ENCODE measurements at places on chromosomes 1 and 21.

DNA sequence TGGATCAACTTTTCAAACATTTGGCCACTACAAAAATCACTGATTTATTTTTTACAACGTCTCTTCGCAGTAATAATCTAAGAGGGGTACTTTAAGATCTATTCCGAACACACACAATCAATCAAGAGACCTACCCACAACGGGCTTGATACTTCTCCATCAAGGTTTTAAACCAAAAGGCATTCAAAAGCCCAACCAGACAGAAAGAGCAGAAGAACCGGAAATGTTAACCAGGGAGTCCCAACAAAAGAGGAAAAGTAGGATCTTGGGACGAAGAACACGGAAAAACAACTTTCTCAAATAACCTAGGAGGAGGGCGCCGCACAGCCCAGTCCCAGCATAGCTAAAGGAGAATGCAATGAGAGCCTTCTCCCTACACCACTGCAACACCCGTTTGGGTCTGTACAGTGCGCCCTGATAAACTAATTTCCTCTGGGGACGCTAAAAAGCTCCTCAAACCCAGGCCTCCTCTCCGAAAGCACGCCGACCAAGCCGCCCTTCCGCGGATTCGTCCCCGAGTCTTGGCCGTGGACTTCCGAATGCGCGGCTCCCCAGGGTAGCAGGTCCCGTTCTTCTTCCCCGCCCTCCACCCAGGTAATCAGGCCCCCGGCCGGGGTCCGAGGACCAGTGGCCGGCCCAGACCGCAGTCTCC is 623 bp downstream of the RPL22 start:
- no peak for DNase-seq

DNA sequence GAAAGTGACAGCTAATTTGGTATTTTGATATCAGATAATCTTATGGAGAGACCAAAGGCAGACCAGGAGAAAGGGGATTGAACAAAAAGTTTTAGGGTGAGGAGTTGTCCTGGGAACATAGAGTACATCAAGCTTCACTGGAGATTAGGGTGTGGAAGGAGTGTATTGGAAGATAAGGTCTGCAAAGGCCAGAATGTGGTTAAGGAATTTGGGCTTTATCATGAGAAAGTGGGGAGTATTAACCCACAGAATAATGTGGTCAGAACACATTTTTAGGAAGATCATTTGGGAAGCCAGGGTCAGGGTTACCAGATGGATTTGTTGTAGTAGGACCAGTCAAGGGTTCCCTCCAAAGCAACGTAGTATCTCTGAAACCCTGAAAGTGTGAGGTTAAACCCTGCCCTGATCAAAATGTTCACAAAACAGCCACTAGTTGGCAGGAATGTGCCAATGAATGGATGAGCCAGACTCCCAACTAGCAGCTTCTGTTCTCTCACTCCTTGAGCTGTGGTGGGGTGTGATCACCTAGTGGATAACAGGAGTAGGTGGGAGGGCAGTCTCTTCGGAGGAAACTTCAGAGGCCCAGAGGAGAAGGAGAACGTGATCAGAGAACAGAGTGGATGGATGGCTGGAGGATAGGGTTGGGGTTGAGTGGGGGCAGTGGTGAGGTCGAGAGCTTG is 35.8 kb downstream of the SLC2A1 start:
- DNase-seq = no peak

DNA sequence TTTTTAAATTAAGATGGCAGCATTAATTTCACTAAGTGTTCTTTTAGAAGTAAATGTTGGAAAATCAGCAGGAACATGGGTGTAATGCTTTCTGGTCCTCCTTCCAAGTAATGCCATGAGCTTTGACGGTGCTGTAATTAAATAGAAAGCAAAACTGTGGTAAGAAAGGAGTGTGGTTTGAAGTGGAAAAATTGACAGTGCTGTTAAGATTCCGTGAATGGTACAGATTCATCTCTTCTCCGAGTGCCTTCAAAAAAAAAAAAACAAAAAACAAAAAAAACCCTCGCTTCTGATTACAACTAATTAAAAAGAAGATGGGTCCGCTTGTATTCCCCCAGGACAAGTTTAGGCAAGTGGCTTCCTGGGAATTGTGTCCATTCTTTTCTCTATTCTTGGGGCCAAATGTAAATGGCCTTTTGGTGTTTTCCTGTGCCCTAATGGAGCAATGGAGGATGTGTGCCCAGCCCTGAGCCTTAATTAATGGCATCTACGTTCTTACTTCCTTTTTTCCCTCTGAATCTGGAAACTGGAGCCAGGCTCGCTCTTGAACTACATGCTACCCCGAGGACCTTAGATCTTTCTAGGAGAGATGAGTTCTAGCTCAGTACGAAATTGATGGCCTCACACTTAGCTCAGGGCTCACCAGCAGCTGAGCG is 5.1 kb downstream of the LMO4 start:
- DNase-seq = no peak

DNA sequence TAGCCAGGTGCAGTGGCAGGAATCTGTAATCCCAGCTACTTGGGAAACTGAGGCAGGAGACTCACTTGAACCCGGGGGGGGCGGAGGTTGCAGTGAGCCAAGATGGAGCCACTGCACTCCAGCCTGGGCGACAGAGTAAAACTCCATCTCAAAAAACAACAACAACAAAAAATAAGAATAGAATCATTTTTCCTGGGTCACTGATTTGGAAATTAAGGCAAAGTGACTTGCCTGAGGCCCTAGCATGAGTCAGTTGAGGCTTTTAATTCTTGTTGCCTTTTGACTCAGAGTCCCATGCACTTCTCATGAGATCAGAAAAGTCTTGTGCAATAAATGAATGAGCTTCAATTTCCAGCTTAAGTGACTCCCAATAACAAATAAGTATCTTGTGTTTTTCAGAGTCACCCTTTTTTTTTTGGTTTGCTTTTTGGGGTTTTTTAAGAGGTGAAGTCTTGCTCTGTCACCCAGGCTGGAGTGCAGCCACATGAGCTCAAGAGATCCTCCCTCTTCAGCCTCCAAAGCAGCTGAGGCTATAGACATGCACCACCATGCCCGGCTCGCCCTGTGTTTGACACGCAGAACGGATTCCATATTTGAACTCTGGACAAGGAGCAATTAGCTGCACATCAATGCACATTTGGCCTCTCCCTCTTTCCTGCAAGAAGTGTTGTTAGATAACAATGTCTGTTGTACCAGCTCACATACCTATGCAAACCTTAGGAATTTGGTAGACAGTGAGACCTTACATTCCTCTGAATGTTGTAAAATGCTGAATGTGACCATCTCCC is 3.4 kb upstream of the PLEKHM2 start:
- no peak for DNase-seq

GRCh38 chr1:238340989-238341388 is 450.3 kb upstream of the ZP4 start:
- no peak for DNase-seq

DNA sequence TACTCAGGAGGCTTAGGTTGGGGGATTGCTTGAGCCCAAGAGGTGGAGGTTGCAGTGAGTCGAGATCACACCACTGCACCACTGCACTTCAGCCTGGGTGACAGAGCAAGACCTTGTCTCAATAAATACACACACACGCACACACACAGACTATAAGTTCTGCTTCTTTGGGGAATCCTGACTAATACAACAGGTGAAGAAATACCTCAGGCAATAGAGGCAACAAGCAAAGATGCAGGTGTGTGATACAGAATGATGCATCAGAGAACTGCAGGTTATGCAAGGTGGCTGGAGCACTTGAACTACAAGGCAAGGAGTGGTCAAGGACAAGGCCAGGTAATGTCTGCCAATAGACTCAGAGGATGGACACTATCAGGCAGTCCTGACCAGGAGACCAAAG is 117.6 kb upstream of the ZNF678 start:
- DNase-seq = no peak

DNA sequence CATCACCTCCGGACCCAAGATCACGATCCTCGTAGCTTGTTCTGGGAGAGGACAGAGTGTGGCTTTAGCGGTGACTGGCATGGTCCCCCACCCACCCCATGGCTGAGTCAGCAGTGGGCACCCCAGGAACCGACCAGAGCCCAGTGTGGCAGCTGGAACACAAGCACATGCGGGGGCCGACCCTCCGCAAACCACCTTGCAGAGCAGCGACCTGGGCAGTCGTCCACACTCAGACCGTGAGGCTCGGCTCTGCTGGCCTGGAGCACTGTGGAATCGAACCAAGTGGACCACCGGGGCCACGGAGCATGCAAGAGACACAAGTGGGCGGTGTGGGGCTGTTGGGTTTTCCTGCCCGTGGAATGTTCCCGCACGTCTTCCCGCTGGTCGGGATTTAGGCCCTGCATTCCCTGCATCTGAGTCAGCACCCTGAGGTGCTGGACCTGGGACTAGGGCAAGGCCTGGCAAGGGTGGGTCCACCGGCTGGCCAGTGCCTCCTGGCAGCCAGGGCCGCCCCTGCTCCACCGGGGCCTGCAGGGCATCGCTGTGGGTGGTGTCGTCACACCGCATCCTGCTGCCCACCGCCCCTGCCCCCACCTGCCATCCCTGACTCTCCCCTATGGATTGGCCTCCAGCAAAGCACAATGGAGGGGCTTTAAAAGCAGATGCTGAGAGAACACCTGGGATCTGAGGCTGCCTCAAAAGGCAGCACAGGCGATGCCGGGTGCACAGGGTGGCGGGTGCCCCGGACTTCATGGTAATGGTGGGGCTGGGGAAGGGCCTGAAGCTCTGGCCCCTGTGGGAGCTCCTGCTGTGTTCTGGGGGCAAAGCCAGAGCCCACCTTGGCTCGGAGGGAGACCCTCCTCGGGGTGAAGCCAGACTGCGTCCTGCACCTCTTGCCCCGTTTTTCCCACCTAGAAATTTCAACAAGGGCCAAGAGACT is 18.5 kb downstream of the MORN1 start:
- peak; percentile 78 for DNase-seq

- no peak for DNase-seq
Measured at GRCh38 chr1:220803401-220804201, 16.9 kb downstream of the MTARC1 start.

DNA sequence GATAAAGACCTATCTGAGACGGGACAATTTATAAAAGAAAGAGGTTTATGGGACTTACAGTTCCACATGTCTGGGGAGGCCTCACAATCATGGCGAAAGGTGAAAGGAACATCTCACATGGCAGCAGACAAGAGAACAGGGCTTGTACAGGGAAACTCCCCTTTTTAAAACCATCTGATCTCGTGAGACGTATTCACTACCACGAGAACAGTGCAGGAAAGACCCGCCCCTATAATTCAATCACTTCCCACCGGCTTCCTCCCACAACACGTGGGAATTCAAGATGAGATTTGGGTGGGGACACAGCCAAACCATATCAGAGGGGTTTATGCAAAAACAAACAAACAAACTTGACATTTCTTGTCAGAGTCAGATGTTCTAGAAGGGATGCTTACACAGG is 89.7 kb downstream of the PLPP3 start:
- DNase-seq = no peak

GRCh38 chr1:2411801-2412394 is 466 bp downstream of the PEX10 start:
- peak; percentile 88 for DNase-seq

DNA sequence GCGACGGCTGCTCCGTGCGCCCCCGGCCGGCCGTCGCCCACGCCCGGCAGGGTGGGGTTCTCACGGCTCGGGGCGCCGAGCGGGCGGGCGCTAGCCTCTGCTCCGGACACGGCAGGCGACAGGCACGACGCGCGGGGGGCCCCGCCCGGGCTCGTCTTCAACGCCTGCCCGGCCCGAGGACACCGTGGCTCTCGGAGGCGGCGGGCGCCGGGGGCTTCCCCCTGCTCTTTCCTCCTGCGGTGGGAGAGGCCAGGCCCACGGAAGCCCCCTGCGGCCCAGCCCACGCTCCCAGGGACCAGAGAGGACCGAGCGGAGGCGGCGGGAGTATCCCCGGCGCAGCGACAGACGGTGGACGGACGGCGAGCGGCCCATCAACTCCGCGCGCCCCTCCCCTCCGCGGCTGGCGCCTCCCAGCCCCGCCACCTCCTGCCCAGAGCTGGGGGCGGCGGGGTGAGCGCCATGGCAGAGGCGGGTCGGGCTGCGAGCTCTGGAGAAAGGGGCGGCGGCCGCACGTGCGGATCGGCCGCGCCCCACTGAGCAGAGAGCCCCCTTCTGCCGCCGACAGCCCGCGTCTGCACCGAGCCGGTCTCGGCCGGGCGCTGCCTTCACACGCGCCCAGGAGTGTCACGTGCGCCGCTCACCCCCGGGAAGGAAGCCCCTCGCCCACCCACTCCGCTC is at the start of the genes SHE and TDRD10:
Gene SHE, minus strand, starts transcription at position 347 of the 678 bp plus-strand sequence. CDS start 386 bp downstream, outside the sequence.
Gene TDRD10, plus strand, starts transcription at position 154 of the 678 bp plus-strand sequence. CDS start 4,685 bp downstream, outside the sequence.
- DNase-seq = peak; percentile 84

DNA sequence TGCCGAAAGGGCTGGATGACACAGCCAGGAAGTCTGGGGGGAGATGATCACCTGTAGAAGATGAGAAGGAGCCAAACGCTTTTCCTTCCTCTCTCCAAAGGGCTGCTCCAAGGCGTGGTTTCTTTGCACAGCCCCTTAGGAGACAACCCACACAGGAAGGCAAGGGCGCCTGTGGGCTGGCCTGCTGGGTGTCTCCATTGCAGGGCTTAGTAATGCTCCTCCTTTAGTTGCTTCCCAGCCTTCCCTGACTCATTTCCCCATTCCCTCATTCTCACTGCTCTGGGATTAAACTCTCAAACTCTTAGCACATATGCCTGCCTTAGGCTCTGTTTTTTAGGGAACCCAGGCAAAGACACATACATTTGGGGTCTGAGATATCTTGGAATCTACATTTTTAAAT is 1.7 kb upstream of the CLCA1 start:
- no peak for DNase-seq

- DNase-seq = no peak
Measured at GRCh38 chr1:160428655-160429054, 28.3 kb downstream of the VANGL2 start.

DNA sequence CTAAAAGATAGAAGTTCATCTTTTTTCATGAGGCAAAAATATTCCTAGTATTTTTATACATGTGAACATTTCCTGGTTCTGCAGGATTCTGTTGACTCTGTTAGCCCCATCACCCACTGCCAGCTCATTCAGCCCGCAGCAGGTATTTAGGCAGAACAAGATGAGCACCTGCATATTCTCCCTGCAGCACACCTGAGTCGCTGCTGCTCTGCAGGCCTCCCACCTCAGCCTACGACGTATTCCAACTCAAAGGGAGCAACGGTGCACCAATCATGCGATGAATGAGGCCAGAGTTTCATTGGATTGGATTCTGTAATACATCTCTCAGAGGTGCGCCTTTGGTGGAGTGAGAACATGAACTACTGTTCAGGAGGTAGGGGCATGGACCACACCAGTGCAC is 87.6 kb downstream of the CNIH3 start:
- no peak for DNase-seq

- no peak for DNase-seq
Measured at GRCh38 chr1:15282038-15282437, 35.0 kb downstream of the FHAD1 start.

DNA sequence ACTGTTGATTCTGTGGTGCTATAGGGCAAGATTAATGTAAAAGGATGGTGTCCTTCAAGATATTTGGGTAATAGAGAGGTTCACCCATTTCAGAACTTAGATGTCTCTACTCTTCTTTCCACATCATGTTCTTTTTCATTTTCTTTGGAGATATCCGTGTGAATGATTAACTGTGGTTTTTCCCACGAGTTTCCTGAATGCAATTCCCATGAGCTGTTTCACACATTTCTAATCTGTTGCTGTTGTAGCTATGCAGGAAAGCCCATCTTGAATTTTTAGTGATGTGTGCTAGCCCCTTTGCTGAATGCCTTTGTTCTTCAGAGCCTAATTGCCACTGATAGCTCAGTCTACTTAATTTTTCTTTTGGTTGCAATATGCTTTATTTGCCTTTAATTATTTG is 27.6 kb downstream of the SNX27 start:
- DNase-seq = no peak

- DNase-seq = no peak
Measured at GRCh38 chr1:180786624-180787023, 126.1 kb upstream of the KIAA1614 start.

- no peak for DNase-seq
Measured at GRCh38 chr1:10779201-10779600, 17.2 kb downstream of the CASZ1 start.

GRCh38 chr1:119898530-119898929 is 2.2 kb upstream of the ADAM30 start:
- no peak for DNase-seq

All from posterior vena cava (tissue), 2 donors.